ENCODE measurements at places on chromosomes 7 and 10.

GRCh38 chr7:44105832-44106231, 1.7 kb downstream of the AEBP1 start:
- DNase-seq: no peak

- no peak for DNase-seq
Measured at GRCh38 chr7:48441848-48442492, 270.7 kb downstream of the ABCA13 start.

DNA sequence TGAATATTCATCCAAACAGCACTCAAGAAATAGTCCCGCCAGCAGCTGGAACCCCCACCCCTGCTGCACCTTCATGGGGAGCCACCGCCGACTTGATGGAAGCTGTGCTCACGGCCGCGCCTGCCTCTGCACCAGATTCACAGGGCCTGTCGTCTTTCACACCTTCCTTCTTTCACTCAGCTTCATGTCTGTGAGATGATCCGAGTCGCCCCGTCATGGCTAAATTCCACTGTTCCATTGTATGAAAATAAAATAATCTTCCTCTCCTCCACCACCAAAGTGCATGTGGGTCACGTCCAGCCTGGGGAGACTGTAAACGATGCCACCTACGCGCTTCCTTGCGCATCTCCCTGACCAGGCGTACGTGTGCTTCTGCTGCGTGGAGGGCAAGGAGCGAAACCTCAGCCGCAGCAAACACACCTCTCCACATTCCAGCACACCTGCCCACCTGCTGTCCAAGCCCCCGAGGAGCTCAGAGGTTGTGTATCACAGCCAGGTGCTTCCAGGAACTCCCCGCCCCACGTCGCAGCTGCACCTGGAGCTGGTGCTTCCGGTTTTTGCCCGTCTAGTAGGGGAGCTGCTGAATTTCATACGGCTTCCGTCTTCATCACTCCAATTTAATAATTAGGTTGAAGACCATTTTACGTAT, 137.0 kb downstream of the PTPRN2 start:
- DNase-seq: no peak

DNA sequence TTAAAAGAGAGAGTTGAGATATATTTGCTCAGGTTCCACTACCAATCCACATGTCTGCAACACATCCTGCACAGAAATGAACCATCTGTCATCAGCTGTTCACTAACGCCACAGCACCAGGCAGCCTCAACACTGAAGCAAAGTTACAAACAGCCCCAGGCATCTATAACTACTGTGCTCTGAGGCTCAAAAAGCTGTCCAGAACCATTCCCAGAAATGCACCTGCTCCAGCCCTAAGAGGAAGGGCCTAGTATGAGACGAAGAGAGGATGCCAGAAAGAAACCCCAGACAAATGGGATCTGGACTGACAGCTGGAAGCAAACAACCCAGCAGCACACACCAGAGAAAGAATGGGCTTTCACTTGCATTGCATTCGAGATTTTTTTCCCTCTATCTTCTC, 159.3 kb downstream of the ELMO1 start:
- DNase-seq: no peak

DNA sequence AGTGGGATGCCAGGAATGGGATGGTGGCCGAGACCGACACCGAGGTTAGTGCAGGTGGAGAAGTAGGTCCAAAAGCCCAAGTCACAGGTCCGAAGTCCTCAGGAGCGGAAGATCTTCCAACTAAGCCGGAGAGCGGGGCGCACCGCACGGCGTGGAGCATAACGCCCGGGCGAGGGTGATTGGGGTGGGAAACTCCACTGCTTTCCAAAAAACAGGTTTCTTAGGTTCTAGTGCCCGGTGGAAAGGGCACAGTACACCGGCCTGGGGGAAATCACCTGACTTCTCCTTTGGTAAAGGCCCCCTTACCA, 11.4 kb upstream of the SPAG6 start:
- no peak for DNase-seq

DNA sequence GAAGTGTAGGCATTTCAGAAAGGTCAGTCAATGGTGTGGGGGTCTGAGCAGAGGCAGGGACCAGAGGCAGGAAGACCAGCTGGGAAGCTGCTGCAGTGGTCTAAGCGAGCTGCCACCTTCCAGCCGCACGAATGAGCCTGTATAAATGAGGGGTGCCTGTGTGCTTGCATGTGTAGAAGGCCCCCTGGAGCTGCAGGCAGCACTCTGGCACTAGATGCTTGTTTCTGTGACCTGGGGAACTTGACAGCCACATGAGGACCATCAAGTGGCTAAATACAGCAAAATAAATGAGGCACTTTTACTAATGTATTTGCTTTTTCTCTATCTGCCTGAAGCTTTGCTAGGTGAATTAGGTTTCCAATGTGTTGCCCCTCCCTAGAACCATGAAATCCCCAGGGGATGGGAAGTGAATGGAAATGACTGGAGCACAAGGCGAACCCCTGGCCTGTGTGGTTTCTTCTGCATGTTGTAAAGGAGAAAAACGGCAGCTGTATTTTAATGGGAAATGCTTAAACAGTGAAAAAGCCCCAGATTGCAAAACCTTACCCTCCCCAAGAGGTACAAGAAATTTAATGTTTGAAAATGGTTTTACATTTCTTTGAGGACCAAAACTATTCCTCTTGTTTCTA, 57.7 kb downstream of the PYROXD2 start:
- DNase-seq: no peak

GRCh38 chr10:17836942-17837341, 27.8 kb downstream of the MRC1 start:
- DNase-seq: no peak

- no peak for DNase-seq
Measured at GRCh38 chr10:30804478-30805055, 175.0 kb upstream of the LYZL2 start.
